ENCODE measurements at places on chromosomes 2 and 18. TPM values are rescaled to one million over a fixed set of nuclear protein-coding genes. Genes with fewer than 3 reads are reported as not detected.

The SNORC gene
- total RNA-seq, result 2.4 TPM

The PTH2R gene
- total RNA-seq, result 0.22 TPM

DNA sequence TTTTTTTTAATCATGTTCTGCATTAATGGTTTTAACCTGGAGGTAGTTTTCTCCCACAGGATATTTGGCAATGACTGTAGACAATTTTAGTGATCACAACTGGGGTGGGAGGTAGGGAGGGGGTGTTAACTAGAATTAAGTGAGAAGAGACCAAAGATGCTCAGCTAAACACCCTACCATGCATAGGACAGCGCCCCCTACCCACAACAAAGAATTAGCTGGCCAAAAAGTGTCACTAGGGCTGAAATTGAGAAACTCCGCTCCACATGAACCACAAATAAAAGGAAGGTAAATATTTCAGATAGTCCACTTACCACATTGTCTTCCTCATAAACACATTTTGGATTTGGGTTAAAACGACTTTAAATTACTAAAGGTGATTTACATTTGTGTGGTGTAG lies 942.6 kb downstream of the SUCLG1 start:
- H3K27ac ChIP-seq, result no peak overlapping the region
- H3K4me3 ChIP-seq, result no peak overlapping the region
- H3K4me1 ChIP-seq, result no peaks in the 10 kb centered on the region
- no peaks in the 10 kb centered on the region for H3K27me3 ChIP-seq

DNA sequence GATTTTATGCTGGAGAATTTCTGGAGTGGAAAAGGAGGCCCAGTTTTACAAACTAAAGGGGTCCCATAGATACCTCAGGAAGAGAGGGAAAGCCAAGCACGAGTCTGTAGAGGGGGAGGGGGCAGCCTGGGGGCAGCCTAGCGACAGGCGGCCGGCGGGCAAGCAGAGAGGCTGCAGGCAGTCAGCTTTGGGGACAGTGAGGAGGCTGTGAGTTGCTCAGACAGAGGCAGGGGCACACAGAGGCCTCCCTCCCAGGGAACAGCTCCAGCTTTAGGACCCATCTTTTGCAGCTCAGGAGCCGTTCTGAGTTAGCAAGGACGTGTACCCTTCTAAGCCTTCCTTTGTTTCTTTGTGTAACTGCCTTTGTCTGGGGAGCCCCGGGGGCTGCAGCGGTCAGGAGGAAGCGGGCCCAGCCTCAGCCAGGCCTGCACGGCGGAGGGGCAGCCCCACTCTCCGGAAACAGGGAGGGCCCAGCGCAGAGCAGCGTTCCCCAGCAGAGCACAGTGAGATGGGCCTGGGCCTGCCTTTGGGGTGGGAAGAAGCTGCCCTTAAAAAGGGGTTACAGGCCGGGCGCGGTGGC lies 41.1 kb upstream of the RALBP1 start:
- H3K36me3 ChIP-seq, result no peaks in the 10 kb centered on the region
- H3K4me1 ChIP-seq, result no peaks in the 10 kb centered on the region
- no peak overlapping the region for H3K4me3 ChIP-seq
- H3K27ac ChIP-seq, result no peak overlapping the region
- no peaks in the 10 kb centered on the region for H3K27me3 ChIP-seq
